Spleen (tissue), 13 donors: ENCODE measurements at places on chromosomes 11 and 22. TPM values are rescaled to one million over a fixed set of nuclear protein-coding genes. Genes with fewer than 3 reads are reported as not detected.

The UPB1 gene
- polyA plus RNA-seq: 0.38 TPM

The XRCC6 gene
- 93.6 TPM for polyA plus RNA-seq

The OR5A1 gene
- not detected for polyA plus RNA-seq

The KCTD17 gene
- 10.7 TPM for polyA plus RNA-seq

The ACCSL gene
- polyA plus RNA-seq: not detected

The KCNJ1 gene
- polyA plus RNA-seq: 0.03 TPM

The OR2AG1 gene
- polyA plus RNA-seq: not detected

The TRIM29 gene
- polyA plus RNA-seq: 0.20 TPM

The IRAG1 gene
- polyA plus RNA-seq: 3.1 TPM

The OR4C16 gene
- polyA plus RNA-seq: not detected

The ZC3H12C gene
- 0.44 TPM for polyA plus RNA-seq

The TMPRSS6 gene
- 0.28 TPM for polyA plus RNA-seq

The MTNR1B gene
- polyA plus RNA-seq: not detected

The TRMU gene
- polyA plus RNA-seq: 32.4 TPM

The MPZL2 gene
- polyA plus RNA-seq: 1.6 TPM

The WBP2NL gene
- 1.2 TPM for polyA plus RNA-seq

The GAB4 gene
- not detected for polyA plus RNA-seq

The KIRREL3 gene
- polyA plus RNA-seq: 2.2 TPM

The NLRP14 gene
- polyA plus RNA-seq: not detected

The SCT gene
- polyA plus RNA-seq: 1.7 TPM

The PLA2G3 gene
- not detected for polyA plus RNA-seq

The SLC1A2 gene
- 0.26 TPM for polyA plus RNA-seq

The SC5D gene
- 6.7 TPM for polyA plus RNA-seq

The PIM3 gene
- 52.0 TPM for polyA plus RNA-seq

The OR4A16 gene
- not detected for polyA plus RNA-seq

The CATSPERZ gene
- 0.48 TPM for polyA plus RNA-seq

The PANX1 gene
- 1.6 TPM for polyA plus RNA-seq

The TRPM5 gene
- 0.19 TPM for polyA plus RNA-seq

The FOLH1 gene
- 1.2 TPM for polyA plus RNA-seq

The UCP2 gene
- polyA plus RNA-seq: 209 TPM

The ART1 gene
- polyA plus RNA-seq: not detected

The ACTN3 gene
- polyA plus RNA-seq: 0.06 TPM

The TRIM34 gene
- polyA plus RNA-seq: 14.0 TPM

The TEX54 gene
- not detected for polyA plus RNA-seq

The TESMIN gene
- polyA plus RNA-seq: 0.70 TPM

The CCDC89 gene
- polyA plus RNA-seq: 0.16 TPM

The IFTAP gene
- polyA plus RNA-seq: 9.7 TPM

The NXPE2 gene
- not detected for polyA plus RNA-seq

The APOA5 gene
- not detected for polyA plus RNA-seq

The MYO7A gene
- polyA plus RNA-seq: 3.5 TPM

The PRR33 gene
- polyA plus RNA-seq: 0.03 TPM

The RASGRP2 gene
- 252 TPM for polyA plus RNA-seq

The ART5 gene
- not detected for polyA plus RNA-seq
